ENCODE measurements at places on chromosomes 6 and 20.

DNA sequence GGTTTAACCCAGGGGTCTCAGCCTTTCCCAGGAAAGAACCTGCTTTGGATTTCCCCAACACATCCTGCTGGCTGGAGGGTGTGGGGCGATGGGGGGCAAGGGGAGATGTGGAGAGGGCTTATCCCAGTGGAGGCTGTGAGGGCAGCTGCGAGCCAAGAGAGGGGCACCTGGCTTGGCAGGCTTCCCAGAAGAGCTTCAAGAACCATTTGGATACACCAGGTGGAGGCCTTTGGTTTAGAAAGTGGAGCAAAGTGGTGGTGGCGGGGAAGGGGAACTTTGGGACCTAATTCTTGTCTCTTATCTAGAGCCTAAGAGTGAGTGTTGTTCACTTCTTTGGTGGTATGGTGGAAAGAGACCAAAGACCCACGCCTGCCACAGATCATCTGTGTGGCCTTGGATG, 12.4 kb downstream of the CD40 start:
- no peak for DNase-seq

DNA sequence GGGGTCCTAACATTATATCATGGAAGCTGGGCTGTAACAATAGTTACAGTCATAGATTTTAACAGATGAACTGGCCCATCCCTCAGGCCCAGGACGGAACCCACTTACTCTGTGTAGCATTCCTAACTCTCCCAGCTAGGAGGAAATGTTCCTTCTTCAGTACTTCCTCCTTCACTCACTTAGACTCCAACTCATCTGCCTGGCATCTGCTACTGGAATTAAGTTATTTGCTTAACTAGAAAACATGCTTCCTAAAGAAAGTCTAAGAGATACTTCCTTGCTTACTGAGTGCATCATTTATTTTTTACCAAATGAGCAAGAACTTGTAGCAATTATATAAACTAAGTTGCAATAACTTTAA, 20.5 kb downstream of the GCLC start:
- no peak for DNase-seq

DNA sequence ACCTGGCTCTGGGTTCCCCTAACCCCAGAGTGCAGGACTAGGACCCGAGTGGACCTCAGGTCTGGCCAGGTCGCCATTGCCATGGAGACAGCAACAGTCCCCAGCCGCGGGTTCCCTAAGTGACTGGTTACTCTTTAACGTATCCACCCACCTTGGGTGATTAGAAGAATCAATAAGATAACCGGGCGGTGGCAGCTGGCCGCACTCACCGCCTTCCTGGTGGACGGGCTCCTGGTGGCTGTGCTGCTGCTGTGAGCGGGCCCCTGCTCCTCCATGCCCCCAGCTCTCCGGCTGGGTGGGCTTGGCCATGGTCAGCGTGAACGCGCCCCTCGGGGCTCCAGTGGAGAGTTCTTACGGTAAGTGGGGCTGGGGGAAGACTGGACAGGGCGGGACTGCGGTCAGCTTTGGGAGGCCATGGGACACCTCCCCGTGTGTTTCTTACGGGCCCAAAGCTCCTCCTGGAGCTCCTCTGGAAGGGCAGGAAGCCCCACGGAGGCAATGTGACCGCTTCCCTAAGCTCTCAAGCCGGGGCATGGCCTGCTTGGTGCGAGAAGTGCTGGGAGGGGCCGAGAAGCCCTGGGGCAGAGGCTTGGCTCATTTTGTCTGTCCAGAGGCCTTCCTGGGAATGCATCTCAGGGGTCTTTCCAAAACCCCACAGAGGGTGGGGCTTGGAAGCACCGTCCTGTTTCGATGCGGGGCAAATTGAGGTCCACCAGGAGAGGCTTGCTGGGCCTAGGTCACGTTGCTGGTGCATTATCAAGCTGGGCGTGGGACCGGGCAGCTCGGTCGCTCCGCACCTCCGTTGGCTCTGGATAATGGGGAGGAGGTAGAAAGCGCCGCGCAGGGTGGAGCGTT, at the start of gene HNF4A:
TSS of gene HNF4A (plus strand) at position 202 of the 855 bp plus-strand sequence. CDS start at position 308, 106 bp downstream.
- DNase-seq = no peak

DNA sequence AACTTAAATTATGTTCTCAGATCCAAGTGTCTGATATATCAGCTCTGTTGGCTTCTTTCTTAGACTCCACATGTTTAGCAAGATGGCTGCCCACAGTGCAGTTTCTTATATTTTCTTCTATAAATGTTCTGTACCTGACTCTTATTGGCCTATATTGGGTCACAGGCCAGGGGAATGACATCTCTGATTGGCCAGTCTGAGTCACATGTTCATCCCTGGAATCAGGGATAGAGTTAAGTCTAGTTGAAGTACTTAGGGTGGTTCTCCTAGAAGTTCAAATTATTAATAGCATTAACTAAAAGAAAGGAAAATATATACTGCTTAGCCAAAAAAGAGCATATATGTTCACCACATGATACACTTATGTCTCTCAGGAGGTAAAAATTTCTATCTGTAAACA, 105.3 kb upstream of the SLC22A16 start:
- no peak for DNase-seq

DNA sequence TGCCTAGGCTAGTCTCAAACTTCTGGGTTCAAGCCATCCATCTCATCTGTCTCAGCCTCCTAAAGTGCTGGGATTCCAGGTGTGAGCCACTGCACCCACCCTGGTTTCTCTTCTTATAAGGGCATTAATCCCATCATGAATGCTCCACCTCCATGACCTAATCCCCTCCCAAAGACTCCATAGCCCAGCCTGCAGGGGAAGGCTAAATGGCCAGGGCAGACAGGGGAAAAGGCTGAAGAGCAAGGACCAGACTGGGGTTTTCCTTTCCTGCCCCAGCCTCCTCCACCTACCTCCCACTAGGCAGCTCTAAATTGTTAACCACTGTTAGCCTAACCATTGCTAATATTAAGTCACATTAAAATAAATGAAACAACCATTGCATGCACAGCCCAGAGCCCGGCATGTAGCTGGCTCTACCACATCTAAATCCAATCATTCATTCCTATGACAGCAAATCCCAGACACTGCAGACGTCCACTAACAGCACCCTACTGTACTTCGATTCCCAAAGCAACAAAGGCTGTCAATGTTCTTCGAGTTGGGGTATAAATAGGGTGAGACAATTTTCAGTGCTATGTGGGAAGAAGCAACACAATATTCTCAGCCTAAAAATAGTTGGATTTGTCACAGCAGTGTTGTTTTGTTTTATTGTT, 243.2 kb upstream of the ARID1B start:
- DNase-seq = no peak

- no peak for DNase-seq
Measured at GRCh38 chr6:114569669-114570068, 226.8 kb upstream of the HS3ST5 start.

GRCh38 chr6:79372757-79373156, 138.3 kb upstream of the HMGN3 start:
- no peak for DNase-seq

GRCh38 chr20:60528141-60528540, 569.9 kb downstream of the CDH26 start:
- DNase-seq = no peak

DNA sequence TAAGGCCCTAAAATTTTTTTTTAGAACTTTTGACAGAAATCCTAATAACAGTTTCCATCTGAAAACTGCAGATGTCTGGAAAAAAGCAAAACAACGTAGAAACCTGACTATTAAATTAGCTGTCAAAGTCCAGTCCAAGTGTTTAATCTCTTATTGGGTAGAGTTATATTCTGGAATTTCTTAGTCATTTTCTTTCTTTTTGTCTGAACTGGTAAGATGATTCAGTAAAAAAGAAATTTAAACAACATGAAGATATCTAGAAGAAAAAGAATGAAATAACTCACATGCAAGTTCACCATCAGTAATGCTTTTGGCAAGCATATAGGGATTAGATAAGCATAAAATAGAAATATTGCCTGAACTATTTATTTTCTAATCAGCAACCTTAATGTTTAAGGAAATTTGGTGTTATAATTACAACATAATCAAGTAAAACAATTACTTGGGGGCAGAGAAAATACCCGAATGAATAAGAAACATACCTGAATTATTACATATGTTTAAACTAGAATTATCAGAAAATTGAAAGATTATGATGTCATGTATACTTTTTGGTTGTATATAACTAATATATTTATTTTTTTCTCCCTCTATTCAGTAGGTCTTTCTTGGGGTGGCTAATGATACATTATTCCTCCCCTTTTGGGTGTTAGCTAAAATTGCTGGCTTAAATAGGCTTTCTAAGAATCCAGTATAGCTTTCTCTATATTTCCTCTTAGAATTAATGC, 51.1 kb downstream of the FAM83B start:
- no peak for DNase-seq

GRCh38 chr6:31007694-31008093, 2.6 kb upstream of the MUC22 start:
- DNase-seq = no peak

GRCh38 chr6:78436335-78436734, 431.0 kb upstream of the IRAK1BP1 start:
- DNase-seq = no peak

GRCh38 chr6:24445704-24446103, 43.0 kb downstream of the MRS2 start:
- no peak for DNase-seq

- no peak for DNase-seq
Measured at GRCh38 chr20:4708856-4709255, 12.9 kb upstream of the PRND start.

DNA sequence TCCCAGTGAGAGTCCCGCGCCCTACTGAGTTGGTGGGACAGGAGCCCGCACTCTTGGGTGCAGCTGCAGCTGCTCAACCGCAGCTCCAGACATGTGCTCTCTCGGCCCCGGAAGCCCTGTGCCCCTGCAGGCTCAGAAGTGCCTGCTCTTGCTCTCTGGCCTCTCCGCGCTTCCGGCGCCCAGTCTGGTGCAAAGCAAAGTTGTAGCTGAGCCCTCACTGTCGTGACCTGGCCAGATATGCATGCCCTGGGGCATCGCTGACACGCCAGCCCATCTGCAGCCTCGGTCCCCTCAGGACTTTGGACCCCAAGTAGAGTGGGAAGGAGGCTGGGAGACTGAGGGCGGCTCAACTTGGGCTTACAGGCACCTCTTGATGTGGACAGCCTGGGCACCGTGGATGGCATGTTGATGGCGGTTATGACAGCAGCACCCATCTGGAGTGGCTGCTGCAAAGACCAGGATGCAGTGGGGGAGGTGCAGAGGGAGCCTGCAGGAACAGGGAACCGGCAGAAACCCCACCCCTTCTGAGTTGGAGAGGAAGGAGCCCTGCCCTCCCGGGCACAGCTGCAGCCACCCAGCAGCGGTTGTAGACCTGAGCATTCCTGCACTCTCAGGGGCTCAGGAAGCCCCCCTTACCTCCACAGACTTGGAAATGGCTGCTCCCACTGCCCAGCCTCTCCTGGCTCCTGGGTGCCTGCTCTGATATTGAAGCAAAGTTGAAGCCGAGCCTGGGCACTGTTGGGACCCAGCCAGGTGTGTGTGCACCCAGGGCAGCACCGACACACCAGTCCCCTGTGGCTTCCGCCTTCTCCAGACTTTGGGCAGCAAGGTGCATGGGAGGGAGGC, 462.6 kb downstream of the TBC1D32 start:
- DNase-seq = no peak

GRCh38 chr20:51462566-51463276, 79.8 kb downstream of the NFATC2 start:
- DNase-seq = no peak

GRCh38 chr20:3889489-3890397, 556 bp downstream of the PANK2 start:
- no peak for DNase-seq

GRCh38 chr6:53188833-53189232, 40.2 kb upstream of the GCM1 start:
- DNase-seq = no peak

DNA sequence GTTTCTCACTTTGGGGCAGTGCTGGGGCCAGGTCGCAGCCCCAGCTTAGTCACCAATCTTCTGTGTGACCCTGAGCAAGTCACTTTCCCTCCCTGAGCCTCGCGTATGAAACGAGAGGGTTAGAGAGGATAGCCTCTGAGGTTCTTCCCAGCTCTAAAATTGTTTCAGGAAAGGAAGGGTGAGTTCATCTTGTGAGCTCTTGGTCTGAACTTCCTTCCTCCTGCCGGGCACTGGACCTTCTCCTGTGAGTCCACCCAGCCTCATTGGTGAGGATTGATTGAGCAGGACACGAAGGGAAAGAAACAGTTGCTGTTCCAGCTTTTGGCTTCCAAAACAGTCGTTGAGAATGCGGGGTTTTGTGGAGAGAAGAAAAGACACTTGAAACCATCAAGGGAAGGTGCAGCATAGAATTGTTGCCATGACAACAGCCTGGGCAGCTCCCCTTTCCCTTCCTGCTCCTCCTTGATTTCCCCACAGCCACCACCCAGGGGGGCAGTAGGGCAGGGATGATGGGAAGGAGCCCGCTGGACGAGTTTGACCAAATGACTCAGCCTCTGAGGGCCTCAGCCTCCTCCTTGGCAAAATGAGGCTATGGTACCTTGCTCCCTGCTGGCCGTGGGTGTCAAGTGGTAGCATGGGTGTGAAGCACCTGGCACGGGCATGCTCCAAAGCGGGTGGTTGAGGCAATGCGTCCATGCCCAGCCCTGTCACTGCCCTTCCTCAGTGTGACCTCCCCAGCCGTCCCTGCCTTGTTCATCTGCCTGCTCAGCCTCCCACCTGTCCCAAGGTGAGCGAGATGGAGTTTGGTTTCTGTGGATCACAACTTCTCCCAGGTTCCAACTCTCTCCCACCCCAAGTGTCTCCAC, 107.8 kb downstream of the CDC5L start:
- no peak for DNase-seq

DNA sequence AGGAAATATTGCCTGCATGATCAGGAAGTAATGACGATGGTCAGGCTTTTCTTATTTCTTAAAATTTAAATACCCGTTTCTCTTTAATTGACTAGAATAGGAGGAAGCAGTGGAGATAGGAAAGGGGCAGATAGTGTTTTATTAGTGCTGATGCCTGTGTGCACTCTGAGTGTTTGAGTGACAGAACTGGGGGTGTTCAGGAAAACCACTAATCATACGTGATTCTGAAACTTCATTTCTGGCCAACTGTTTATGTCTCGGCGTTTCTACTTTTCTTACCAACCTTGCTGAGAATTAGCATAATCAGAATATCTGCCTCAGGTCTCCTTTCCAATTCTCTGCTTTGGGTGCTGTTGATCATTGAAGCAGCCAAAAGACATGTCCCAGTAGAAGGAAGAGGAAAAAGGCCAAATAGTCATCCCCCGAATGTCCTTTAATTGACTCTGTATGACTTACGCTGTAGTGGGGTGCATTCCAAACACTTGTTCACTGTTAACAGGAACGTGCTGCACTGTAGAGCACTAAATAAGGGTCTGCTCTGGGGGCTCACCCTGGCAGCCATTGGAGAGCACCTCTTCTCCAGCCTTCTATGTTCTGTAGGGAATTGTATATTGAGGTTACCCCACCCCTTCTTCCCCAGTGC, 152.9 kb downstream of the JARID2 start:
- DNase-seq = no peak

GRCh38 chr20:31573555-31574321, 31.4 kb upstream of the ID1 start:
- no peak for DNase-seq

- no peak for DNase-seq
Measured at GRCh38 chr6:105484238-105485161, 81.6 kb upstream of the PREP start.

DNA sequence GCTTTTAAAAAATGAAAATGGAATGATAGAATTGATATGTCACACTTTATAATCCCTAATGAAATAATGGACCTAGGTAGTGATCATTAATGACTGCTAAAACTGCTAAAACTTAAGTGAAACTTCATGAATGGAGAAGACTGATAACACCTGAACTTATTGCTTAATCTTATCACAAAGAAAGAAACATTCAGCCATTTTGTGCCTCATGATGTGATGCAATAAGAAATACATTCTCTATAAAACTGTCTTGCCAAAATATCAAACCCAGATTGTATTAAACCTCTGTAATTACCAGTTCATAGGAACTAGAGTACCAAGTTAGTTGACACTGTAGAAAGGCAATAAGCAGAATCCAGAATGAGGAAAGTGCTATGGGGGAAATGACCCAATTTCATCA, 54.4 kb upstream of the COL10A1 start:
- DNase-seq = no peak

Data from stimulated activated CD8-positive, alpha-beta memory T cell treated with anti-CD3 and anti-CD28 coated beads, Interleukin-15, amount 100 ng/mL, for 4 hours (primary cell).